ENCODE measurements at places on chromosomes 3 and 15.

GRCh38 chr3:190119461-190120268 is 1.0 kb downstream of the P3H2 start:
- no peak for DNase-seq

GRCh38 chr3:45984331-45985312 is 11.0 kb downstream of the FYCO1 start:
- DNase-seq: no peak

DNA sequence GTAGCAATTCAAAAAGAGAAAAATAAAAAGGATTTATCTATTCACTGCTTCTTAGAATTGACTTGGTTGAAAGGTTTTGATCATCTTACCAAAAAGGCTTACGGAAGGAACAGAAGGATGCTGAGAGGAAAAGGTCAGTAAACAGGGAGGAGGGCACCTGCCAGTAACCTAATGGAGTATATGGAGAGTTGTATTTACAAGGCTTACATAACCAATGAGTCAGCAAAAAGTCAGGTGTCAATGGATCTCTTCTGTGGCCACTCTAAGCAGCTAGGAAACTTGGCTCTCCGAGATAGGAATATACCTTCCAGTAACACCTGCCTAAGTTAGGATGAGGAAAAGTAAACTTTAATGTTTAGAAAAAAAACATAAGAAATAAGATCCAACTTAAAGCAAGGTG is 80.5 kb upstream of the PLXND1 start:
- DNase-seq: no peak

DNA sequence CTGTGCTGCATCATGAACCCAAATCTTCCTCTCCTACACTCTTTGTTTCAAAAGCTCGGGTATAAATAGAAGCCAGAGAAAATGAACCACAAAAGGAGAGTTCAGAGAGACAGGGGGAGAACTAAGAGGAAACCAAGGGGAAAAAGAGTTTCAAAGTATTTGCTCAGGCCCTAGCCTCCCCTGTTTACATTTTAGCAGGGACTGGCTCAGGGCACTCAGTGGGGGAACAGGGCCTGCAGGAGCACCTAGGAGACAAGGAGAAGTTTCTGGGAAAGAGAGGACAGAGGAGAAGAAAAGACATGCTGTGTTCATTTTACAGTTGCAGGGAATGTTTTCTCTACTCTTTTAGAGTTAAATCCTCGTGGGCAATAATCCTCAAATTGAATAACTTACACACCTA is 8.5 kb upstream of the IL17RD start:
- DNase-seq: no peak

GRCh38 chr3:61687206-61687605 is 125.8 kb downstream of the PTPRG start:
- DNase-seq: no peak

- DNase-seq: no peak
Measured at GRCh38 chr3:157650699-157651098, 147.5 kb upstream of the VEPH1 start.

DNA sequence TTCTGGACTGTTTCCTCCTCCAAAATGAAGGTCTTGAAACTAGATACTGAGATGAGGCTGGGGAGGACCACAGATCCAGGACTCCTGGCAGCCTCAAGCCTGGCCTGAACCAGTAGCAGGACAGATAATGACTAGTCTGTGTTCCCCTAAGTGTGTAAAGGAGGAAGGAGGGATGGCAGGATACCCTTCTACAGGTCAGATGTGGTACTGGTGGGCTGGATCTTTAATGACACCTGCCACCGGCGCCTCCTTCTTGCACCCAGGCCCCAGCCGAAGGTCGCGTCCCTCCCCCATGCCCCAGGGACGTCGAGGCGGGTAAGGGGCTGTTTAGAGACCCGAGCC is 556 bp downstream of the USP19 start:
- no peak for DNase-seq

GRCh38 chr3:98731720-98732285 is 31.3 kb upstream of the ST3GAL6 start:
- DNase-seq: no peak

GRCh38 chr3:125160606-125161371 is 51.8 kb downstream of the SLC12A8 start:
- no peak for DNase-seq

- DNase-seq: no peak
Measured at GRCh38 chr3:105610473-105610872, 243.8 kb downstream of the ALCAM start.

DNA sequence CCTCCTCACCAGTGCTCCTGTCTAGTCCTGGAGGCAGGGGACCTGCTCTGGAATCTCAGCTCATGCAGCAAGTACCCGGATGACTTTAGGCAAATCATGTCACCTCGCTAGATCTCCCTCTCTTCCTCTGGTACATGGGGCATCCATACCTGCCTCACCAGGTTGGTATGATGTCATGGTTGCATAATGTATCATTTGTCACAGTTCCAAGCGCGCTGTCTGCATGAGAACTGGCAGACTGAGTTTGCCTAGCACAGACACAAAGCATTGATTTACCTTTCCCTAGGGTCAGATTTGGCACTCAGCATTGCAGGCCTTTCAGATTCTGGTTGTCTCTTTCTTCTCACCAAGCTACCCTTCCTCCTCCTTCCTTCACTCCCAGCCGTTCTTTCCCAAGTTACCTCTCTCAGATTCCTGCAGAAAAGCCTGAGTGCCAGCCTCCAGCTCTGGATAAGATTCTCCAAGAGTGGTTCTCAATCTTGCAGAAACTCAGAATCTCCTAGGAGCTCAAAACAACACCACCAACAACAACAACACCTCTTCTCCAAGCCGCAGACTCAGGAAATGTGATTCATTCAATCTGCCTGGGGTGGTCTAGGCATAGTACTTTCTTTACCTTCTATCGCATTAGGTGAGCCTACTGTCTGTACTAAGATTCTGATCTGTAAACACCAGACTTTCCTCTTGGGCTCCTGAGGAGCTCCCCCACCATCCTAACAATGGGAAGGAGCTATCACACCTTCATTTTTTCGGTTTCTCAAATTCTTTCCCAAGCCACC is 29.5 kb downstream of the FAM43A start:
- DNase-seq: no peak

DNA sequence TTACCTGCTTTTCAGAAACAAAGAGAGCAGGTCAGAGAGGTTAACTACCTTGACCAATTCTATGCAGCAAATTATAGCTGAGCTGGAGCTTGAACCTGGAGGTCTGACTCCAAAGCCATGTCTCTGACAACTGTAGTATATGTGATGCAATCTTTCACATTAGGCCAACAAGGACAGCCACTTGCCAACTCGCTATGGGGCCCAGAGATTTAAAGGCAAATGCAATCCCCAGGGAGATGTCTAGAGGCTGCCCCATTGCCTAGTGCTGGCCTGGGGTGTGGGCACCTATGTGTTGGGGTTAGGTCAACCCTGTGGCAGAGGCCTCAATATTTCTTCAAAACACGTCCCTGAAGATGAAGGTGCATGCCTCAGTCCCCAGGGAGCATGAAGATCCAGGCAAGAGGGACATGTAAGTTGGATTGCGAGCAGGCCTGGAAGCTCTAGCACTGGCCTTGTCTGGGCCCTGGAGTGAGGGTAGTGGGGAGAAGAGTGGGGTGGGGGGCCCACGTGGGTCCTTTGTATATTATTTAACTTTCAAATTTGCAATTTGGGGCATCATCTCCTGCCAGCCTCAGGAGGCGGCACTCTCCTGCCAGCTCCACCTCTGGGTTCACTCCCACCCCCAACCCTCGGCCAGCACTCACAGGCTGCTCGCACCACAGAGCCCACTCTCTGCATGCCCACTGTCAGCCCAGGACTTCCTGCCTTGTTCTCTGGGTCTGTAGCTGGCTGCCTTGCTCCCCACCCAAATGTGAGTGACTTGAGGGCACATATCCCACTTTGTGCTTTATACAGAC is 64.3 kb downstream of the SLC12A8 start:
- DNase-seq: no peak

- DNase-seq: no peak
Measured at GRCh38 chr3:111728566-111728935, 130.5 kb upstream of the PHLDB2 start.

DNA sequence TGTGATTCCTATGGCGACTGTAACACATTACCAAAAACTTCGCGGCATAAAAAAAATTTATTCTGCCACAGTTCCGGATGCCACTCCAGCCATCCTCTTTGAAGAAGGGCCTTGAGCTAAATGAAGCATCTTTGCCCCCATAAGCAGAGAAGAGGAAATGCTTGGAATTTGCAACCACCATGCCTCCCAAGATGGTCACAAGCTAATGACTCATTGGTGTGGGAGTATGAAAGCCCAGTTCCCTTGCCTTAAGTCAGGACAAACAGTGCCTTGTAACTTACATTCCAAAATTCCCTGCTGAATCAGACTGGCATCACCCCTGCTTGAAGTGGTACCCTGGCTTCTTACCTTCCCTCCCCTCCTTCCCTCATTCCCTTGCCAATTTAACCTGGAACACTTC is 1077.4 kb downstream of the EPHA3 start:
- DNase-seq: no peak

All from WTC11 (cell line).